ENCODE measurements at places on chromosomes 12 and 14. TPM values are rescaled to one million over a fixed set of nuclear protein-coding genes. Genes with fewer than 3 reads are reported as not detected.

DNA sequence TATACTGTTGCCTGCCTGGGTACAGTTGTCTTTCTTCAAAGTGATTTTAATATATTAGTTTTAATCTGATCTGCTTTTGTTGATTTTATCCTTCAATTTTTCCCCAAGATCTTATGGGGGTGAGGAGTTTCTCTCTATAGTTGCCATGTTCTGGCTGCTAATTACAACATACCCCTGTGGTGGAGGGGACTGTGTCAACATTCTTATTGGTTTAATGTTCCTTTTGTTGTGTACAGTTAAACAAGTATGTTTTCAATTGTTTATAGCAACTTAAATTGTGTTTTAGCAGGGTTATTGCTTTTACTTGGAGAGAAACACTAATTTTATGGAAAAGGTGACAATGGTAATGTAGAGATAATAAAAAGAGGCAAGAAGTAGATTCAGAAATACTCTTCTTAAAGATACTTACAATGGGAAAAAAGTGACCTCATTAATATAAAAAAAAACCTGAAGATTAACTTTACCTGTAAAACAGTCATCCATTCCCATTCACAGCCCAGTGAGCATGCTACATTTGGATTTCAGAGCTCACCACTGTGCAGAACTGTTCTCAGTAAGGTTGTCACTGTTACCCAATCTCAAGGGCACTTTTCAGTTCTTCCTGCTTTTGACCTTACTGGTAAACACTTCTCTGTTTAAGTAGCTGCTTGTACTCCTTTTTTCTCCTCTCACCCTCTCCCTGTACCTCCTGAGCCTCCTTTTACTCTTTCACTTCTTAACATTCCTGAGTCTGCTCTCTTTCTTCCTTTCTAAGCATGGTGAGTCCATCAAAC lies 8.1 kb upstream of the LRRK2 start:
- H3K4me1 ChIP-seq = no peaks in the 10 kb centered on the region
- H3K27ac ChIP-seq = no peak overlapping the region
- no peaks in the 10 kb centered on the region for H3K27me3 ChIP-seq
- no peak for DNase-seq
- H3K4me3 ChIP-seq = no peak overlapping the region

GRCh38 chr12:32918890-32919801 lies 22.6 kb upstream of the PKP2 start:
- no peak overlapping the region for H3K27ac ChIP-seq
- no peak for DNase-seq
- H3K36me3 ChIP-seq = no peaks in the 10 kb centered on the region
- no peaks in the 10 kb centered on the region for H3K27me3 ChIP-seq

GRCh38 chr14:100784523-100785337 lies 41.2 kb upstream of the MEG3 start:
- DNase-seq = no peak
- no peaks in the 10 kb centered on the region for H3K4me1 ChIP-seq
- no peaks in the 10 kb centered on the region for H3K27me3 ChIP-seq
- H3K27ac ChIP-seq = no peak overlapping the region

DNA sequence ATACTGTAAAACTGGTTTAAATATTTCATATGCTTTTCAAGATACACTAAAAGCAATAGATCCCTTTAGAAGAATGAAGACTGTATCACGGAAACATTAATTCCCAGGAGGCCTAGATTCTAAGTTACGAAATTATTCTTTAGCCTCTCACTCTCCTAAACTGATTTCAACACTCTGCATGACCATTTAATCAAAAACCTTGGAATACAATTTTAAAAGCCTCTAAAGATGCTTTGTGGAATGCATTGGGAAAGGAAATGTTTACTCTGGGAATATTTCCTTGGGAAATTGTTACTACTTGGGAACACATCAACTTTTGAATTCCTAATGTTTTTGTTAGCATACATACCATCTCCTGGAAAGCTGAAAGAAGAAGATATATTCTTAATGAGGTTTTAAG lies 255.7 kb upstream of the FAR2 start:
- H3K4me1 ChIP-seq = no peaks in the 10 kb centered on the region
- no peak for DNase-seq
- H3K4me3 ChIP-seq = no peak overlapping the region
- H3K27ac ChIP-seq = no peak overlapping the region
- no peaks in the 10 kb centered on the region for H3K36me3 ChIP-seq

DNA sequence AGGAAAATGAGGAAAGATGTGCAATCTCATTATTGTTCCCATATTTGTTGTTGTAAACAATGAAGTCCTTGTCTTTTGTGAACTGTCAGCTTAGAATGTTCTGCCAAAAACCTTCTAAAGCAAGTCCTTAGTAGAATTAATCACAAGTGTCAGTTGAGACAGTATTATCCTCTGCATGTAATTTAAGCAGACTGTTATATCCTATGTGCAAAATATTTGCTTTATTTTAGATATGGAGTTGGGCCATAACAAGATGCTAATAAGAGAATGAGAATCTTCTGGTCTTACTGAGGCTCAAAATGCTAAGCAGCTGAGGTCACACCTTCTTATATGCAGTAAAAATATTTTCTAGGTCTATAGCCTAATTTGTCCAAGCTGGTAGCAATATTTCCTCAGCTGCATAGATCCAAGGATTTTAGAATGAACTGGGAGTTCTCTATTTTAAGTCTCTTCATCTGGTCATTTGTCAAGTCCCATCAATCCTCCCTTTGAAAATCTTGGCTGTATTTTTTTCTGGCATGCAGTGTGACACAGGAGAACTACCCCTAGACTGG lies 222.3 kb upstream of the NAV3 start:
- H3K36me3 ChIP-seq = no peaks in the 10 kb centered on the region
- no peak overlapping the region for H3K4me3 ChIP-seq
- no peak overlapping the region for H3K27ac ChIP-seq
- no peaks in the 10 kb centered on the region for H3K27me3 ChIP-seq

GRCh38 chr14:76767681-76768656 lies 6.7 kb downstream of the VASH1 start:
- DNase-seq = no peak
- no peaks in the 10 kb centered on the region for H3K36me3 ChIP-seq
- no peaks in the 10 kb centered on the region for H3K27me3 ChIP-seq
- no peak overlapping the region for H3K27ac ChIP-seq
- H3K4me3 ChIP-seq = no peak overlapping the region

DNA sequence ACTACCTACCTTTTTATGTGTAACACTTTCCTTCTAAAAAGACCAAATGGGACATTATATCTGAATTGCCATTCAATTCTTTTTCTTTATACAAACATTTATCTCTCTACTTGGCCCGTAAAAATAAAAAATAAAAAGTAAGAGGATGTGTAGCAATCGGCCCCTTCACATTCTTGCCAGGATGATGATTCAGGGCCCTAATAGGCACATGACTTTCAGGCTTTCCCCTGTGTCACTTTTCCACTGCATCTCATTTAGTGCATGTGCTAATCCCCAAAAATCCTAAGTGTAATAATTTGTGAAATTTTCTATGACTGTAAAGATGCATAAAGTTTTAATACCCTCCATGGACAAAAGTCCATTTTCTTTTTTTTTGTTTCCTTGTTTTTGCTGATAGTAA lies 23.0 kb upstream of the ATP2B1 start:
- no peak overlapping the region for H3K4me3 ChIP-seq
- no peaks in the 10 kb centered on the region for H3K27me3 ChIP-seq
- H3K27ac ChIP-seq = no peak overlapping the region
- 0 out of 2 replicates have a peak, but pooled peaks cover 3% of the 10 kb centered on the region for H3K4me1 ChIP-seq

- no peaks in the 10 kb centered on the region for H3K27me3 ChIP-seq
- H3K27ac ChIP-seq = no peak overlapping the region
- H3K4me1 ChIP-seq = peaks cover 19% of the 10 kb centered on the region
- no peak overlapping the region for H3K4me3 ChIP-seq
Observed at GRCh38 chr14:73846947-73847346, 4.7 kb upstream of the PTGR2 start.

DNA sequence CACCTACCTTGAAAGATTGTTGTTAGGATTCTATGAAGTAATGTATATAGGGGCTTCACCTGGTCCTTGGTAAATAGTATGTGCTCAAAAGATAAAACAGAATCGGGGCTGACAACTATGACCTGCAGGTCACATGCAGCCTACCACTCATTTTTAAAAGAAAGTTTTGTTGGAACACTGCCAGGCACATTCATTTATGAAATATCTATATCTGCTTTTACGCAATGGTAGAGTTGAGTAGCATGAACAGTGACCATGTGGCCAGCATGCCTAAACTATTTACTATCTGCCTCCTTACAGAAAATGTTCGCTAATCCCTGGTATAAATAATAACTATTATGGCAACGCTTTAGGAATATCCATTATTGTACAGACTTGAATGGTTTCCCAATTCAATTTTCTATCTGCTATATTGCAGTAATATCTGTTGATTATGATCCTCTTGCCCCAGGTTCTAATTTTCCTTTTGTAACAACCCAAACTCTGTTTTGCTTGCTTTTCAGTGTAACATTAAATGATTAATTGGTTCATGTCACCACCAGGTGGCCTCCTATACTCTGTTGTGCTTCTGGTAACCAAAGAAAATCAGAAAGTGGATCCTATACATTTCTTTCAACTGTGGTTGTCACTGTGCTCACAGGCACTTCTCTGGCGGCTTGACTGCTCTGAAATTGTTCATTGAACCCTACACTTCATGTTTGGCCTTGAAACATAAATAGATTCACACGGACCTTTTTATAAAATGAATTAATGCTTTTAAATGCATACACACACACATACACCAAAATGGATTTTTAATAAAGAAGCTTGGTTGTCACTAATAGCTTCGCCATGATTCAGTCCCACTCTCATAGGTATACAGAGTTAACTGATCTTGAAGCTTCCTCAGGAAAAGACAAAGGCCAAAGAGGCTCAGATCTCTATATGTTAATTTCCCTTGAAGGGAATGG lies 227.7 kb upstream of the NPAS3 start:
- no peaks in the 10 kb centered on the region for H3K36me3 ChIP-seq
- H3K4me3 ChIP-seq = no peak overlapping the region

GRCh38 chr12:107310621-107311020 lies 217.3 kb upstream of the CRY1 start:
- no peaks in the 10 kb centered on the region for H3K36me3 ChIP-seq
- no peaks in the 10 kb centered on the region for H3K4me1 ChIP-seq
- peaks cover 11% of the 10 kb centered on the region for H3K27me3 ChIP-seq
- DNase-seq = no peak
- H3K4me3 ChIP-seq = no peak overlapping the region

GRCh38 chr12:90112666-90113065 lies 404.0 kb upstream of the ATP2B1 start:
- H3K4me1 ChIP-seq = no peaks in the 10 kb centered on the region
- no peak overlapping the region for H3K4me3 ChIP-seq
- no peaks in the 10 kb centered on the region for H3K27me3 ChIP-seq
- no peak for DNase-seq
- no peak overlapping the region for H3K27ac ChIP-seq
- no peaks in the 10 kb centered on the region for H3K36me3 ChIP-seq

DNA sequence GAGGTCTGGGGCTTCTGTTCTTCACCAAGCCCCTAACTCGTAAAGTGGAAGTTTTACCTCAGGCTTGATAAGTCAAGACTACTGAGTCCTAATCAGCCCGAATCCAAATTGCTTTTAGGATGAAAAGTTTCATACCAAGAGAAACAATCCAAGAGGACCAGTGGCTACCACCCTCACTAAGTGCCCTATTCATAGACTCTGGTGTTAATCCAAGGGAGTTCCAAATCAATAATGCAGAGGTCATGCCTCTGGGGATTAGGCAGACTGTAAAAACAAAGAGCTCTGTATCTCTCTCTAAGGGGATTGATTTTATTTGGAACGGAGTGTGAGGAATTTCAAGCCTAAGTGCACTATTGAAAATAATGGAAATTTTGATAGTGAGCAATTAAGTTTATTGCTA lies 76.3 kb upstream of the LMNTD1 start:
- no peak for DNase-seq
- H3K4me1 ChIP-seq = no peaks in the 10 kb centered on the region
- H3K36me3 ChIP-seq = no peaks in the 10 kb centered on the region
- H3K27me3 ChIP-seq = no peaks in the 10 kb centered on the region
- H3K4me3 ChIP-seq = no peak overlapping the region
- no peak overlapping the region for H3K27ac ChIP-seq

GRCh38 chr12:116333402-116333801 lies 55.9 kb upstream of the MED13L start:
- DNase-seq = no peak
- H3K27ac ChIP-seq = no peak overlapping the region
- no peaks in the 10 kb centered on the region for H3K36me3 ChIP-seq
- H3K27me3 ChIP-seq = no peaks in the 10 kb centered on the region
- no peak overlapping the region for H3K4me3 ChIP-seq

DNA sequence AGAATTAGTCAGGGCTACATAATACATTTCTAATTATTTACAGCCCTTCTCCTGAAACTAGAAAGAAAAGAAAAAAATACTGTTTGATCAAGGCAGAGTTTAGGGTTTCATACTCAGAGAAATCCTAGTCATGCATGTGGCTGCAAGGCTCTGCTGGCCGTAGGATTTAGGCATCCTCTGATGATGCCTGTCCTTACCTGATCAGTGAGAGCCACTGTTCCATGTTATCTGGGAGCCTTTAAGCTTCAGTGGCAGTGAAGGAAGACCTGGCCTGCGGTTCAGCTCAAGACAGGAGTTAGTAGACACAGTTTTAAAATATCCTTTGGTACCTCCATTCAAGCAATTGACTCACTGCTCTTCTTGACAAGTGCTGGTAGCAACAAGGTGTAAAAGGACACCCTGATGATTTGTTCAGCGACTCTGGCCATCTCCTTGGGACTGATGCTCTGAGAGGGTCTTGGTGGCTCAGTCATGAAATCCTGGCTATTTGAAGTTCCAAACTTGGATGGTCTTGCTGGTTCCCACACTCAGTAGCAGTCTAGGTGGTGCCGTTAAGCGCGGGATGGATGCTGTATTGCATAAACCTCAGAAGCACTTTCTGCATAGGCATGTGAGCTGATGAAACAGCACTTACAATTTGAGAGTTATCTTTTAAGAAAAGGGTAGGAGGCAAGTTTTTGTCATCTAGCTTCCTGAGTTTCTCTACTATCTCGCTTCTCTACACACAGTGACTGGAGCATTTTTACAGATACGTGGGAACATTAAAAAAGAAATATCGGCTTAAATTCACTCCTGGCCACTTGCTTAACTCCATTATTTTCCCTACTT lies 162.0 kb downstream of the SAMD4A start:
- no peaks in the 10 kb centered on the region for H3K36me3 ChIP-seq
- no peak for DNase-seq
- no peaks in the 10 kb centered on the region for H3K27me3 ChIP-seq
- no peaks in the 10 kb centered on the region for H3K4me1 ChIP-seq
- no peak overlapping the region for H3K4me3 ChIP-seq
- no peak overlapping the region for H3K27ac ChIP-seq

GRCh38 chr14:92914087-92914656 lies 8.8 kb upstream of the CHGA start:
- peaks cover 12% of the 10 kb centered on the region for H3K27me3 ChIP-seq
- H3K4me3 ChIP-seq = no peak overlapping the region
- no peak for DNase-seq

- no peak overlapping the region for H3K4me3 ChIP-seq
- no peaks in the 10 kb centered on the region for H3K27me3 ChIP-seq
- H3K4me1 ChIP-seq = no peaks in the 10 kb centered on the region
- H3K36me3 ChIP-seq = no peaks in the 10 kb centered on the region
Observed at GRCh38 chr12:111638556-111638955, 39.4 kb upstream of the ATXN2 start.

The RERG gene
- total RNA-seq = not detected

The AGAP2 gene
- total RNA-seq = 15.8 TPM

The CCDC175 gene
- not detected for total RNA-seq

The TAS2R31 gene
- 1.7 TPM for total RNA-seq

The TC2N gene
- 15.9 TPM for total RNA-seq

The HPD gene
- total RNA-seq = 1.1 TPM

The FOXG1 gene
- total RNA-seq = not detected

The ACTR10 gene
- 39.6 TPM for total RNA-seq
